ENCODE measurements at places on chromosomes 4 and X.

DNA sequence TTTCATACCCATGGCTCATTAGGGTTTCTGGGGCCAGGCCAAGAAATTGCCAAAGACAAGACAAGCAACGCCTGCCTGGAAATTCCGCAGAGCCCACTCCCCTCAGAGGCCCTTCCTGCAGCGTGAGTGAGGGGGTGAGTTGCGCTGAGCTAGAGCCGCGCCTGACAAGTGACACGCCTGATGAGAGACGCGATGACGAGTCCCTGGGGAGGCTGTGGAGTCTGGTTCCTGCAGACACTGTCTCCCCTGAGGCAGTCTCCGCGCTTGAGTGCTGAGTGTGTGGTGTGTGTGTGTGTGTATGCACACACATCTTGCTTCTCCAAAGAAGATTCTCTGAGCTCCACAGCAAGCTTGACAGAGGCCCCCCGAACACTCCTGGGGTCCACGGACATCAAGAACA, 269.8 kb downstream of the BCOR start:
- peak; percentile 84 for DNase-seq

GRCh38 chrX:154321594-154321993, 26.0 kb downstream of the TKTL1 start:
- peak; percentile 18 for DNase-seq

DNA sequence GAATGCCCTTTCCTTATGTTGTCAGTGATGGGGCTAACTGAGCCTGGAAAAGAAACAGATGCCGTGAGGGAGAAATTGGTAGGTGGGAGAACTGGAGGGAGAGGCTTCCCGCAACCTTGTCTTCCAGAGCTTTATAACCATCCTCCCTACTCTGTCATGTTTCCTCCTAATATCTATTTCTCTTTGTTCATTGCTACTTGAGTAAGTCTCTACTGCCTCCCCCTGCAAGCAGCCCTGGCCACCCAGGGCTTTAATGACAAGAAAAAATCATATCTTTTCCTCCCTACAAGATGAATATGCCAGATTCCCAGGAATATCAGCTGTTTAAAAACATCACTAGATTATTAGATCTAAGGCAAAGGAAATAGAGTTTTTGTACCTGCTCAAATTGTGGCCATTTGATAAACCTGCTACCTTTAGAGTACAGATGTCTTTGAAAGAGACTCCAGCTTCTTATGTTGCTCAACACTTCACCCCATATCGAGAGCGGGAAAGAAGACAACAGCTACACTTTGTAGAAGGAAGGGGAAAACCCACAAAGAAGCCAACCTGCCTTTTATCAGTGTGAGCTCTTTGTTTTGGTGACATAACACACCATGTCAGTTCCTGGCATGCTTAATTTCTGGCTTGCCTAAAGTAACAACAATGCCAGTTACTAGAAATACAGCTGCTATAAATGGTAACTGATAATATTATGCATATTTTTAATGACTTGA, 186.6 kb upstream of the LEF1 start:
- no peak for DNase-seq

GRCh38 chr4:164012396-164013027, 518.0 kb downstream of the TMA16 start:
- peak; percentile 28 for DNase-seq

DNA sequence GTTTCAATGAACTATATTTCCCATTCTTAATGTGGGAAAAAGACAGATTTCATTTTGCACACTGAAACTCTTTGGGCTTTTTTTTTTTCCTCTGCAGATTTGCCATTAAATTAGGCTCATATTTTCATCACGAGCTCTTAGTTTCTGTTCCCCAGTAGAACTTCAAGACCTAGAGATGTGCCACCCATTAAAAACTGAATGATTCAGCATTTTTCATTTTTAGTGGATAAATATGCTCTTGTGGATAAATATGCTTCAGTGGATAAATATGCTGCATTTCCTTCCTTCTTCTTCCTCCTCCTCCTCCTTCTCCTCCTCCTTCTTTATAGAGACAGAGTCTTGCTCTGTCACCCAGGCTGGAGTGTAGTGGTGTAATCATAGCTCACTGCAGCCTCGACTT, 322.4 kb upstream of the PRKX start:
- DNase-seq = no peak

All from B cell (primary cell).